ENCODE measurements at places on chromosomes 5 and 9. TPM values are rescaled to one million over a fixed set of nuclear protein-coding genes. Genes with fewer than 3 reads are reported as not detected.

BTNL8 gene
- not detected for total RNA-seq

DNA sequence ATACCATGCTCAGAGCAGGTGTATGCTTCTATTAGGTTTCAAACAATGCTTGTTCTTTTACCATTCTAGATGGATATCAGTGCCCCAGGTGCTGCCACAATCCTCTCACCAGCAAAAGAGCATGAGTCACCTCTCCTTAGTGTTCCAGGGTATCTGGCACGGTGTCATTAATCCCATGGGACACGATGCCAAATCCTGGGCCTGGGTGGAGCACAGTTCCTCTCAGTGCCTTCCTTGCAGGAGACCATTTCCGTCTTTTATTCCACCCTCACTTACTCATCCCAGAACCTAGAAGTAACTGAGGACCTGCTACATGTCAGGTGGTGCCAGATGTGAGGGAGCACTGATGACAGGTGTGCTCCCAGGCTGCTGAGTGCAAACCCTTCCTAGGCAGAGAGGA lies 1.3 kb upstream of the OR13J1 start:
- no peak for DNase-seq

C1QTNF3 gene
- total RNA-seq, result 2.4 TPM

SOHLH1 gene
- not detected for total RNA-seq

ADGRD2 gene
- total RNA-seq, result not detected

- DNase-seq, result no peak
Measured at GRCh38 chr5:151208481-151208914, 15.4 kb downstream of the CCDC69 start.

HSD17B3 gene
- under 0.01 TPM for total RNA-seq

DNA sequence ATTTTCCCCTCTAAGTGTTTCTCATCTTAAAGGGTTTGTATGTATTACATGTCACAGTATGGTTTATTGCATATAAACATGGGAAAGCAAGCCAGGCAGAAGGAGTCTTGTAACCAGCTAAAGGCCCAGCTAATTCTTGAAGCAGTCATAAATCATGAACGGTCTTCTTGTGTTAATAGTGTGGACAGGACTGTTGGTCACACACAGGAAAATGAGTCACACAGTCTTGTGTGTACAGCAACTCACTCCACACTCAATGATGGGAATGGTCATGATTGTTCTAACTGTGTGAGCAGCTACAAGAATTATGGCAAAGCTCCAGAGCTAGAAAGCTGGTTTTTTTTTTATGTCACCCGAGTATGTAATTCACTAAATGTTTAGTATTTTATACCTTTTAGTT lies 123.9 kb downstream of the GHR start:
- peak; percentile 46 for DNase-seq

CCDC192 gene
- total RNA-seq, result not detected

- no peak for DNase-seq
Measured at GRCh38 chr5:145161391-145161790, 673.8 kb downstream of the PRELID2 start.
